ENCODE measurements at places on chromosomes 5 and 9.

- DNase-seq, result no peak
Measured at GRCh38 chr5:175671013-175671412, 13.1 kb downstream of the HRH2 start.

- no peak for DNase-seq
Measured at GRCh38 chr5:1294835-1295649, at the start of gene TERT. Gene TERT (minus strand): TSS chr5:1295068. CDS start chr5:1294989, 79 bp downstream.

GRCh38 chr5:104793755-104794080 is 1231.1 kb upstream of the NUDT12 start:
- no peak for DNase-seq

DNA sequence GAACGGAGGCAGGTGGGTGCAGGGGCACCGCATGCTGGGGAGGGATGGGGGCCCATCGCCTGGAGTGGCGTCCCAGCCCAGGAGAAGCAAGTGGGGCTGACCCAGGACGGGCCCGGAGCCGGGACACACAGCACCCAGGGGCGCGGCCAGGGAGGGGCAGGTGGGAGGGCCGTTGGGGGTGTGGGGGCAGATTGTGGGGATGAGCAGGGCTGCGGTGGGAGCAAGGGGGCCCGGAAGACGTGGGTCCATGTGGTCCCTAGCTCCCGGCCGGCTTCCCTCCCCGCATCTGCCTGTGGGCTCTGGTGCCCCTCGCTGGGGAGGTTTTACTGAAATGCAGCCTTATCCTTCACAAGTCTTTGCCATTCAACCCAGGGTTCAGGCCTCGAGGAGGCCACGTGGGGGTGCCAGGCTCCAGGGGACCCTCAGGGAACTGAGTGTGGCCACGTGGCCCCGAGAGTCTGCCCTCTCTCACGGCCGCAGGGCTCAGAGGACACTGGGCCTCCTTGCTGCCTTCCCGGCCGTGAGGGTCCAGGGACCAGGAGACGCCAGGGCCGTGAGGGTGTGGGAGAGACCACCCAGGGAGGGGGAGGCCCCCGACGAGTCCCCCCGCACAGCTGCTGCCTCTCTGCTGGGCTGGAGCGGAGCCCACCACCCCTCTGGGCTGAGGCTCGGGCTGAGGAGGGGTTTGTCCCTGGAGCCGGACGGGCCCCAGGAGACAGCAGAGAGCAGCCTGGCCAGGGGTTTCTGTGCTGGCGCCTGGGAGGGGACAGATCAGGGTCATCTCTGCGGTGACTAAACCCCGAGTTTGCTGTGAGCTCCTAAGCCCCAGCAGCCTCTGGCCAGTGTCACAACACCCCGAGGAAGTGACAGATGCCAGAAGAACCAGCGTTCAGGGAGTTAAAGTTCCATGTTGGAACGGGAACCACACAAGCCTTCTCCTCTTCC is 35.2 kb downstream of the SLC9A3 start:
- no peak for DNase-seq

Data from GM12878 (cell line).